ENCODE measurements at places on chromosomes 2 and 18.

- DNase-seq = no peak
Measured at GRCh38 chr2:173521450-173522192, 166.9 kb downstream of the CDCA7 start.

- DNase-seq = no peak
Measured at GRCh38 chr2:46656640-46657039, 177.3 kb downstream of the TMEM247 start.

DNA sequence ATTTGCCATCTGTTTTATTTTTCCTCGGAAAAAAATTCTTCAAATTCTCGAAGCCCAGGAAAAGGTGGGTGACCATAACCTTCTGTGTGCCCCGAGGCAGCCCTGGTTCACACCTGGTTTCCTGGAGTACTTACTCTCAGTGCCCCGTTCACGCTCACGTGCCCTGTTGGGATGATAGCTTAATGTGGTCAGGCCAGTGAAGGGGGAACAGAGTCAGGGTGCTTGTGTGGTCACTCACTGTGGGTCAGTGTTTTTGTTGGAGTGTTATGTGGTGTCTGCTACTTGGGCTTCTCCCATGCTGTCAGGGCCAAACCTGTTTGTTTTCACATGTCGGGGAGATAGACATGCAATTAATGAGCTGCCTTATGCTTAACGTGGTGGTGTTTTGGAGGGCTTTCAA is 78.1 kb downstream of the MAP4K4 start:
- no peak for DNase-seq

- no peak for DNase-seq
Measured at GRCh38 chr18:9552616-9553015, 61.7 kb downstream of the PPP4R1 start.

DNA sequence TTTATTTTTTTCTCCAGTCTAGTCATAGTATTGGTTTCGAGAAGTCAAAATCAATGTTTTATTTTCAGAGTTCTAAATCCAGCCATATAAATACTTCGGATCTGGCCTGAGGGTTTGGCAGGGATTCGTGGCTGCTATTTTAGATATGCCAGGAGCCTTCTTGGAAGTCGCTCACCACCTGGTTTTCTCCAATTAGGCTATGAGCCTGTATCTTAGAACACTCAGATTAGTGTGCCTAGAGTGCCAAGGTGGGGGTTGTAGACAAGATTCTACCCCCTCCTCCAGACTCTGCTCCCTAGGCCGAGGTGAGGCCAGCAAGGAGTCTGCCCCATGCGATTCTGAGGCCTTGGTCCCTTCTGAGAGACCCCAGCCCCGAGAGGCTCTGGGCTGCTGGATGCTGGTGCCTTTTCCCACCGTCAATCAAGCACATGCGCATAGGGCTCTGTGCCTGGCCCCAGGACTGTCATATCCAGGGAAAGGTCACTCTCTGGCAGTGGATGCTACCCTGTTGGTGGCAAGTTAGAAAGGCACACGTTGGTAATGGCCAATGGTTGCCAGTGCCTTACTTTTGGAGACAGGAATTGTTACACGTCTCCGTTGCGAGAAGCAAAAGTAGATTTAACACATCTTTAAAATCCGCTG is 197.1 kb downstream of the AGAP1 start:
- no peak for DNase-seq

Data from NCI-H1694 treated with DMSO at 0.1 percent for 48 hours (cell line).